ENCODE measurements at places on chromosomes 16 and 17.

- peak; percentile 89 for DNase-seq
These were observed 426.7 kb upstream of the MAF start for GRCh38 chr16:80027007-80027965.

- DNase-seq = no peak
These were observed 25.2 kb upstream of the PHB1 start for GRCh38 chr17:49439673-49440571.

- no peak for DNase-seq
These were observed 264.5 kb downstream of the WWOX start for GRCh38 chr16:78363843-78364555.

DNA sequence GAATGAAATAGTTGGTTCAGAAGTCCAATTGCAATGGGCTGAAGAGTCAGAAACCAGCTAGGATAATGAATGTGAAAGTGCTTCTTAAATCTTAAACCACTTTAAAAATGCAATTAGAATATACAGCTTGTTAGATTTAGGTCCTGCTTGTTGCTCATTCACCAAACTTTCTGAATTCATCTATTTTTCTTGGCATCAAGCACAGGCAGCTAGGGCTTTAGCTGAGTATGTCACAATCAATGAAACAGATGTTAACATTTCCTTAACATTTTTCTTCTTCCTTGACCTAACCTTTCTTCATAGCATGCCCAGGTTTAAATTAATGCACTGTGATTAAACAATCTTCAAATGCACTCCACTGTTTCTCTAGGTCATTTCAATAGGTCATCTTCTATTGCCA is 14.4 kb downstream of the KIF2B start:
- peak; percentile 9 for DNase-seq

GRCh38 chr16:55017321-55017720 is 86.7 kb downstream of the IRX5 start:
- DNase-seq = no peak

DNA sequence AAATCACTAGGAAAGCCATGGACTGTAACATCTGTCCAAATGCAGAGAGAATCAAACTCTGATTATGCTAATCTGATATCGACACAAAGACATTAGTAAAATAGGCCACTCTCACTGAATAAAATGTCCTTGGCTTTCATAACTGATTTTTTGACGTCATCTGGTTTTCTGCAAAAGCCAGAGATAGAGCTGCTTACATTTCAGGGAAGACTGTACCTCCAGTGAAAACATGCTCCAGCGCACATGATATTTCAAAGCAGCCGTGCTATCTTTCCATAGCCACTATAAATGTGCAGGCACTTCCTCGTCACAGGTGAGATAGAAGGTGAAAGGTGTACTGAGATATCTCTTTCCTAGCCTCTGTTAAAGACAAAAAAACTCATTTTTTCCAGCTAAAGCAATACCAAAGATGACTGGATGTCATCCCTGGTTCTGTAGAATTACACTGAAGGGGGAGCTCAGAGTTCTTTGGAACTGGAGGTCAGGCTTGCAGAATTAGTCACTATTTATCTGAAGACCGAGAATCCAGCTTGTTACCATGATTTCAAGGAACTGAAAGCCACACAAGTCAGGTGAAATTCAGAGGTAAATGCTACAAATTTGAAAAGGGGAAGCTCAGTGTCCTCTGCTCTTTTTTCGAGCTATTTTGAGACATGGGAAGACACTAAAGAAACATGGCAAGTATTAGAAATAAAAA is 249.5 kb downstream of the CA10 start:
- DNase-seq = no peak

DNA sequence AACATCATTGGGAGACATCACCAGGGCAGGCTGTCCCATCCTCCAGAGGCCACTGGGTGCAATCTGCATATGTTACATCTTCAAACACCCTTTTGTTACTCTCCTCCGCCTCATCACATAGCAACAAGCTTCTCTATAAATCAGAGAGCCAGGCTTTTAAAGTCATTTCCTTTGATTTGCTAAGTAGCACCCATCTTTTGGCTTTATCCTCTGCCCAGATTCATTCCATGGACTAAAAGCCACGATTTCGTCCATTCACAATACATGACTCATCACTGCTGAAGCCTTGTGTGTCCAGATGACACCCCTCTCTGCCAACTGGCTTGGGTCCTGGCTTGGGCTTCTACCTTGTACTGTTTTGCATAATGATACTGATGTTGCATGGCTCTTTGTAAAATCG is 2.0 kb upstream of the KRT38 start:
- peak; percentile 58 for DNase-seq

DNA sequence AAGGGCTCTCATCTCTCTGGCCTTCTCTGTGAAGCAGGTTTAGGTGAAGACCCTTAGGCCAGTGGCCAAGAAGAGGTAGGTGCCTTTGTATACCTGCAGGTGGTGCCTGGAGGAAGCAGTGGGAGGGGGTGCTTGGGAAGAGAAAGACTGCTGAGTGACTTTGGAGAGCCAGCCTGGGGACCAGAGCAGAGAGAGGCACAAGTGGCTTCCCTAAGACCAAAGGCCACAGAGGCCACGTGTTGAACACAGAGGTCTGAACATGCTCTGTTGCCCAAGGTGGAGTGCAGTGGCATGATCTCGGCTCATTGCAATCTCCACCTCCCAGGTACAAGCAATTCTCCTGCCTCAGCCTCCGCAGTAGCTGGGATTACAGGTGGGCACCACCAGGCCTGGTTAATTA is 103.5 kb downstream of the CPPED1 start:
- DNase-seq = no peak

DNA sequence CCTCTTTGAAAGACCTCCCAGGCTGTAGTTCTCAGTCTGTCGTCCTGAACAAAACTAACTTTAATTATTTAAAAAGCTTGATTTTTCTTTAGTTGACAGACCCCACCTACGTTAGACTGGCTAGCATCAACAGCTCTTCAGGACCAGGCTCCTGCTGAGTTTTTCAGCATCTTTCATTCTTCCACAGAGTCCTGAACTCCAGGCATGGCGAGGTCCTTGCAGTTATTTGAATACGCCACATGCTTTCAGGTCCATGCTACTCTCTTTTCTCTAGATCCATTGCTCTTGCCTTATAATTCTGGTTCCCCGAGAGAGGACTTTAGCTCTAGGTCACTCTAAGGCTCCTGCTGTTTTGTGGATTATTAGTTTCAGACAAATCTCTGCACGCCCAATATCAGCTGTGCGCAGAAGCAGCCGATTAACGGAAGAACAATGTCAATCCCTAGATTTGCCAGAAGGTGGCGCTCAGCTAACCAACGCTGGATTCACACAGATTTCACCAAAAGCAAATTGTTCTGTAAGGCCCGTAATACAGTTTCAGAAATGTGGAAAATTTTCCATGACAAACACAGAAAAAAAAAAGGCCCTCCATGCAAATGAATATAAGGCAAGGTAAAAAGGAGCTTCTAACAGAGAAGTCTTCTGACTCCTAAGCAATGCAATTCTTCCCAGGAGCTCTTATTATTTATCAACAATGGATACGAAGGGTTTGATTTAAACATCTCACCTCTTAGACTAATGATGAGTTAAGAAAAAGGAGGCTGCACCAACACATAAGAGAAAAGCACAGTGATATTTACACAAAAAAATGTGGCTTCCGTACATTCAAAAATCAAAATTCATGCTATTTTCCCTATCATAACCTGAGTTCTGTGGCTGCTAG is 33.5 kb upstream of the BCO1 start:
- DNase-seq = peak; percentile 43

- no peak for DNase-seq
These were observed 5.6 kb upstream of the HOXB4 start for GRCh38 chr17:48583708-48584222.

DNA sequence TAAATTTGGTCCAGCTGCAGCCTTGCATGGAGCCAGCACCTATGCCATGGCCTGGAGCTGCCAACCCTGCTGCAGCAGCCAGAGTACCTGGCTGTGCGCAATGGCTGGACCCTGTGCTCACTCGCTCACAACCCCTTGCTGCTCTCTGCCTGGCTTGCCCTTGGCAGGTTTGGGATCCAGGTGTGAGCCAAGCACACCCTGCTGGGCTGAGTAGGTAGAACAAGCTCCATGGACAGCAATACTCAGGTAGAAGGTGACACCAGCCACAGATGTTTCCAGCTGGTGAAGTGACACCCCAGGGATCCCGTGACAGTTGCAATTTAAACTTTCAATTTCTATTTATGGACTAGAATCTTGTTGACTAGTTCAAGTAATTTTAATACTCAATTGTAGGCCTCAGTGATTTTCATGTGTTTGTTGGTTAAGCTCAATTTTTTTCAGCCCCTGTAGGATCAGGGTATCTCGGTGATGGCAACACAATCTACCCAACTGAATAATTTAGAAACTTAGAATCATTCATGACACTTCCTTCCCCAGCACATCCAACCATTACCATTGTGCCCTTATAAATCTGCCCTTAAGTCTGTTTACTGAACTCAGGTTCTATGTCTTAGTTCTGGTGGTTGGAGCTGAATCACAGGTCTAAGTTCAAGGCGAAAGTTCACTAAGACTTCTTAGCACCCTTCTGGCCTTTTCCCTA is 480.0 kb downstream of the PMP22 start:
- no peak for DNase-seq

- DNase-seq = peak; percentile 52
These were observed 65.9 kb upstream of the SDK2 start for GRCh38 chr17:73710095-73710592.

- no peak for DNase-seq
These were observed 6.3 kb upstream of the CEP131 start for GRCh38 chr17:81228834-81229665.

DNA sequence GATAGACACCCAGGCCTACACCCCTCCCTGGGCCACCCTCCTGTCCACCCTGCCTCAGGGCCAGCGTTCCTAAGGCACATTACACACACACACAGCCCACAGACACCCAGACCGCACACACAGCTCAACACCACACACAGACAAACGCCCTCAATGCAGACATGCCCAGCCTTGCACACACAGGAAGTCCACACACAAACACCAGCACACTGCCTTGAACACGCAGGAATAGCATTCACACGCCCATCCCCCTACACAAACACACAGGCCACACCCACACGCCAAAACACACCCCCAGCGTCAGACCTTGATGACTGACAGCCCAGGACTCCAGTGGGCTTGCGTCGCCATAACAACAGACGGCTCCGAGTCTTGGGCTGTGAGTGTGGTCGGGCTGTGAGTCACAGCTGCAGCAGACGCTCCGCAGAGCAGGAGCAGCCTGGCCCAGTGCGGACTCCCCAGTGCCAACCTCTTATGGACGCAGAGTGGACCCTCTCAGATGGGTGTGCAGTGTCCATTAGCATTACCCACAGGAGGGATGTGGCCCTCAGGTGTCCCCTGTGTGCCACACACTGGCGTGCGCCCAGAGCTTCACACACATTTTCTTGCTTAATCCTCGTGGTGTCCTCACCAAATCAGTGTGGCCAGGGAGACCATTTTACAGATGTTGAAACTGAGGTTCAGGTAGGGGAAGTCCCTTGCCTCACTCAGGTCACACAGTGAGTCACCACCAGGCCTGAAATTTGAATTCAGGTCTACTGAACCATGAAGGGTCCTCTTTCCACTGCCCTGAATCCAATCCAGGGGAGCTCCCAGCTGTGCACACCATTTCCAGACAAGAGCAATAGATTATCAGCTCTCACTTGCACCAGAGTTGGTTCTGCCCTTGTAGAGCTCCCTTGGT is 17.8 kb upstream of the RAI1 start:
- DNase-seq = peak; percentile 97

GRCh38 chr16:29765167-29766032 is 12.7 kb upstream of the ZG16 start:
- DNase-seq = no peak

GRCh38 chr17:9169116-9169515 is 147.8 kb downstream of the NTN1 start:
- DNase-seq = peak; percentile 7

DNA sequence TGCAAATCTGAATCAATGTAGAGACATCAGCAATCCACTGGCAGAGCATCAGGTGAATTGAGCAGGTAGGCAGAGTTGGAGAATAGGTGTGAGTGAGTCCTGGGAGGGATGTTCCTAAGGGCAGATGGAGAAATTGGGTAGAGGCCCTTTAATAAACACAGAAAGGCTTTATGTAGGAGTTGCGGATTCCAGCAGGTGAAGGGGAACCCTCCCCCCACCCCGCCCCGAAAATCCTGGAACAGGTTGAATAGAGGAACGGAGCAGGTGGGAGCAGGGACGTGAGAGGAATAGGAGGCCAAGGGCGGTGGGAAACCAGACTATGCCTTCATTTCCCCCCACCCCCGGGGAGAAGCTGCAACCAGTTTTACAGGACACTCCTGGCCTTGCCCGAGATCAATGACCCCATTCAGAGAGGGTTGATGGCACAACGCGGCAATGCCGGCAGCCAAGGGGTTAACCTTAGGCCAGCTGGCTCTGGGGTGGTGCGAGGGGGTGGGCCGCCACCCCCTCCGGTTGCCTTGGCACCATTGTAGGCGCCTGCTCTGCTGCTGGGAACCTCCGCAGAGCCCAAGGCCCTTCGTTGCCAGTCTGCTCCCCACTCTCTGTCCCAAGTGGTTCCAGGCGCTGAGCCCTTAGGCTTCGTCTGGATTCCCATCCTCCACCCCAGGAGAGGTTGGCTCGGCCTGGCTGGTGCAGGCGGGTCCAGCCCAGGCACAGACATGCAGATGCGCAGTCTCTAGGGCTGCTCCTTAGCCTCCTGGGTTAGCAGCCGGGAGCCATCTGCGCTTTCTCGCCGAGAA is 814 bp upstream of the RUNDC3A start:
- no peak for DNase-seq

GRCh38 chr17:7849130-7849750 is 5.6 kb upstream of the TMEM88 start:
- DNase-seq = no peak

DNA sequence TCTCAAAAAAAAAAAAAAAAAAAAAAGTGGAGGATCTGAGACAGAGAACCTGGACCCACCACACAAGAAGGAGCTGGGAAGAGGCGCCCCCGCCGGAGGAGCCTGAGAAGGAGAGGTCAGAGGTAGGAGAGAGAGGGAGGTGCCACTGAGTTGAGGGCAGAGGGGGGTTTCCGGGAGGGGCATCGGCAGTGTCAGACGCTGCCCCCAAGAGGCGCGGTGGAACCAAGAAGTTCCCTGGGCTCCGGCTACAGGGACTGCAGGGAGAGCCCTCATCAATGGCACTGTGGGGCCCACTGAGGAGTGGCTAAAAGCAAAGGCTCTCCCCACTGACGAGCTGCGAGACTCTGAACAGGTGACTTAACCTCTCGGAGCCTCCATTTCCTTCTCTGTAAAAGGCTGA is 4.2 kb downstream of the CCDC42 start:
- DNase-seq = no peak

DNA sequence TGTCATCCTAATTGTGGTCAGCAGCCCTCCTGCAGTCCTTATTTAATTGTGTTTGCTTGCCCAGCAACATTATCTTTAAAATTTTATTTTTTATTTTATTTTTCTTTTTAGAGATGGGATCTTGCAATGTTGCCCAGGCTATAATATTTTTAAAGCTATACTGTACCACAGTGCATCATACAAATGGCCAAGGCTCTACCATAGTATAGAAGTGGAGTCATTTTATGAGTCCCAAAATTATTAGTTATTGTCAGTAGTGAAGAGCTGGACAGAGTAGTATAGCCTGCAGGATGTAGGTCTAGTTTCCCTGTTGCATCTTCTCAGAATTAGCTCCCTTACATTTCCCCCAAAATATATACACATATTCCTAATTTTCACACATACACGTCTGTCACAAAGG is 44.1 kb downstream of the GAN start:
- no peak for DNase-seq
